ENCODE measurements at places on chromosomes 13 and 19.

DNA sequence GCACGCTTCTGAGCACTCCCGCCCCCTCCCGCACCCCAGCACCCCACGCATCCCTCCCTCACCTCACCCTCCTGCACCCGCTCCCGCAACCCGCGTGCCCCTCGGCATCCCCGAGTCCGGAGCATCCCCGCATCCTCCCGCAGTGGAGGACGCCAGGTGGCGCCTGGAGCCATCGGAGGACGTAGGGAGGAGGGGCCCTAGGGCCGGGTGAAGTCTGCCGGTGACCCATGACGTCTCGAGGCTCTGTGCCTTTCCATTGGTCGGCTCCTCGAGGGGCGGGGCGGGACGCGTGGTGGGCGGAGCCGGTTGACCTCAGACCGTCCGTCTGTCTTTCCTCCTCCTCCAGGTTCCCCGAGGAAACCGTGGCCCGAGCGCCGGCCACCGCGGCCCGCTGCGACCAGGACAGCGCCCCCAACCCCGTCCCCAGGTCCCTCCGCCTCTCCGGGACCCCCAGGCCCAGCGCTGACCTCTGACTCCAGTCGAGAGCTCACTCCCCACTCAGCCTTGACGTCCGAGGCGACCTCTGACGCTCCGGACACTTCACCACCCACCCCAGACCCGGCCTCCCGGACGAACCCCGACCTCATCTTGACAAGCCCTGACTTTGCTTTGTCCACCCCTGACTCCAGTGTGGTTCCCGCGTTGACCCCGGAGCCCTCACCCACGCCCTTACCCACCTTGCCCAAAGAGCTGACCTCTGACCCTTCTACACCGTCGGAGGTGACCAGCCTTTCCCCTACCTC lies 19.9 kb downstream of the SBK2 start:
- DNase-seq: peak; percentile 91

- no peak for DNase-seq
These were observed 43.6 kb downstream of the ANKRD27 start for GRCh38 chr19:32631381-32631780.

GRCh38 chr19:48461651-48461981 lies 6.2 kb downstream of the KCNJ14 start:
- DNase-seq: no peak

GRCh38 chr19:1373534-1374249 lies 10.0 kb upstream of the NDUFS7 start:
- DNase-seq: no peak

DNA sequence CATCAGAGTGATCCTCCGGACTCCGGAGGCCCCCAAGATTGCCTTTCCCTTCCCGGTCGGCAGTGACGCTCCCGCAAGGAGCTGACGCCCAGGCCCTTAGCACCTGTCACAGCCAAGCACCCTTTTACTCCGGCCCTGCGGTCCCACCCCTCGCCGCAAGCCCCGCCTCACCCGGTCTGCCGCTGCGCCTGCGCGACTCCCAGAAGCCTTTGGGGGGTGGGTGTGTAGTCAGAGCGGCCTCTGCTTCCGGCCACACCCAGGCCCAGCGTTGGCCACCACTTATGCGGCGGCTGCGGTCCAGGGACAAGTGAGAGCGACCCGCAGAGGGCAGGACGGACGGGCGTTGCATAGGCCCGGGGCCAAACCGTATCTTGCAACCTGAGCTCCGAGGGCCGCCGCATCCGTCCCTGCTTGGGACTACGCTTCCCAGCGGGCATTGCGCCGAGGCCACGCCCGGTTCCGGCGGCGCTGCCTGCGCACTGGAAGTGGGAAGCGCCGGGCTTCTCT lies 441 bp upstream of the ZFP28 start:
- peak; percentile 90 for DNase-seq

- no peak for DNase-seq
These were observed 999 bp upstream of the TNFAIP8L1 start for GRCh38 chr19:4638317-4638716.

- peak; percentile 83 for DNase-seq
These were observed 6.1 kb downstream of the DHRS12 start for GRCh38 chr13:51797664-51798488.

- no peak for DNase-seq
These were observed 1.1 kb downstream of the PTGER1 start for GRCh38 chr19:14473978-14474578.

- no peak for DNase-seq
These were observed 84.5 kb upstream of the UFM1 start for GRCh38 chr13:38265132-38265497.

DNA sequence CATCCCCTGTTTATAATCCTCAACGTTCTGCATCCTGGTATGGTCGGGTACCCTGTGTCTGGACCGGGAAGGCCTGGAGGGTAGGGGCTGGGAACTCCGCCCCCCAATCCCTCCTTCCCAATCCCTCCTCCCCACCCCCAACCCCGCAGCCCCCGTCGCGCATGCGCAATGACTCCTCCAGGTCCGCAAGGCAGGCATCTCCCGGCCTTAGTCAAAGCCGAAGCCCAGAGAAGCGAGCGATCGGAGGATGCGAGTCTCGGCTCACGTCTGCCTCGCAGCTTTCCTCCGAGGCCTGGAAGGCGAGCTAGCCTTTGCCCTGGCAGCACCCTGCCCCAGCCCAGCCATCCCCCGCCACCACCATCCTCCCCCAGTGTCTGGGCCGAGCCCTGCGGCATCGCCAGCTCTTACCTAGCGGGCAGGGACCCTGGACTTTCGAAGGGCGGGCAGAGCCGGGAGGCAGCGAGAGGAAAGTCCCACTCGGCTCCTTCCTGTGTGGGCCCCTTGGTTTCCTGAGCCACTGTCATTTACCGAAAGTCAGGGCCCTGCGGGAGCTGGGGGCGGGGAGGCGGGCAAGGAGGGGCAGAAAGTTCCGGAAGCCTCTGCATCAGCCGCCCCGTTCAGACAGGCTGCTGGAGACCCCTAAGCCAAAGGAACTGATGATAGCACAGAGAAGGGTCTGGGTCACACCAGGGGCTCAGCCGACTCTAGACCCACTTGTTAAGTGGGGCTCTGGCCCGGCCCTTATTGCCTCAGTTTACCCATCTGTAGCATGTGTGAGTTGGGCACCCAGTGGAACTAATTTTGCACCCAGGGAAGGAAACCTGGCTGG lies at the start of gene JAK3:
JAK3 (minus strand) TSS at position 445 of the 829 bp plus-strand sequence. CDS start 3,565 bp downstream, outside the sequence.
- no peak for DNase-seq

DNA sequence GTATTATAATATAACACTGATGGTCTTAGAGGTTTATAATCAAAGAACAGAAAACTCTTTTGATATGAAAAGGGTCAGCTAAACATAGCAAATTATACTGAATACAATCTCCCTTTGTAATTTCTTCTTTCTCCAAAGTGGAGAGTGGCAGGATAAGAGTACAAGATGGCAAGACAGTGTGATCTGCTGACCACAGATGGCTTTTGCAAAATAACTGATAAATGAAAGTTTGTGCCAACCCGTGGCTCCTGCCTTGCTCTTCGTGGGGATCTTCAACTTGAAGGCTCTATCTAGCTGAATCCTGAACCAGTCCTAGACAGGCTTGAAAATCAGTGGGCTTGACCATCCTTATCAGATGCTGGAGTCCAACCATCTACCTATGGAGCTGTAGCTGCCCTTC lies 185.7 kb downstream of the VWA8 start:
- no peak for DNase-seq

DNA sequence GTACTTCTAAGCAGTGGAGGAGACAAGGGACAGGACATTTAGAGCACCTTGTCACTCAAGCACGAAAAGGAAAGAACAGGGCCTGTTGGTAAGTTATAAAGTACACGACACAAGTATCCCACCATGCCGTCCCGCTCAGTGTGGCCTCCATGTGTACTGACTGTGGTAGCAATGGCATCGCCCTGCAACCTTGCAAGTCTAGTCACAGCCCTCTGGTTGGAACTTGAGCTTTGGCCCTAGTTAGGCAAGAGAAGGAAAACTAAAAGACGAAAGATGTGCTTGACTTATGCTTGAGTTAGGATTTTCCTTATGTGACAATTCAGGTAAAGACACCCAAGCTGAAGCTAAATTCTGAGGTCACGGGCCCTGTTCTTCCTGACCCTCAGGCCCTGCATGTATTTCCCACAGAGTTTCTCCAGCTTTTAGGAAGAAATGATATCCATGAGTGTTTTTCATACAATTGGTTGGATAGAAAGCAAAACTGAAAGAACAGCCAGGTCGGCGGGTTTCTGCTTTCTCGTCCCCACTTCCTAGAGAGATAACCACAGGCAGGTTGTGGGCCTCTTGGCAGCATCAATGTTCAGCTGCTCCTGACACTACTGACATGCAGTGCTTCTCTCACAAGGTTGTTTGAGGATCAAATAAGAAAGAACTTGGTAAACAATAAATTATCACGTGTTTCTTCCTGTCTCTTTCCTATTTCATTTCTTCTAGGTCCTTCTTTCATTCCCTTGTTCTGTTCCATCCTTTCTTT lies 216.2 kb downstream of the IRS2 start:
- no peak for DNase-seq

GRCh38 chr13:26425443-26426358 lies 131.8 kb upstream of the WASF3 start:
- peak; percentile 67 for DNase-seq

- DNase-seq: no peak
These were observed 29.0 kb downstream of the RANBP3 start for GRCh38 chr19:5948752-5949564.

DNA sequence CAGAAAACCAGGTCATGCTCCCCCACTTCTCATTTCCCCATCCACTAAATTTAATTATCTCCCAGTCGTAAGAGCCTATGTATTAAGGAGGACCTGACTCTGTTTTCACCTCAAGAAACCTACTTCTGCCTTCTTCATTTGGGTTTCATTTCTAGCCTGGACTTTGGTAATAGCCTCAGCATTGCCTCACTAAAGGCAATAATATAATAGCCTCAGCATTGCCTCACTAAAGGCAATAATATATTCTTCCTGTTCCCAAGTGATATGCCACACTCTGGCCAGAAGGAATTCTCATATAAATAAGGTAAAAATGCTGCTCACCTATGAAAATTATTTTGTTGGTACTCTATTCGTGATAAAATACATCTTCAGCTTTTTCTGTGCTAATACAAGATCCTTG lies 993.9 kb downstream of the EFNB2 start:
- no peak for DNase-seq

GRCh38 chr19:54921082-54921481 lies 15.1 kb downstream of the NCR1 start:
- DNase-seq: no peak

- DNase-seq: no peak
These were observed 68.9 kb upstream of the TDRD3 start for GRCh38 chr13:60328073-60328472.

GRCh38 chr13:95650696-95651095 lies 6.2 kb upstream of the DZIP1 start:
- DNase-seq: no peak

DNA sequence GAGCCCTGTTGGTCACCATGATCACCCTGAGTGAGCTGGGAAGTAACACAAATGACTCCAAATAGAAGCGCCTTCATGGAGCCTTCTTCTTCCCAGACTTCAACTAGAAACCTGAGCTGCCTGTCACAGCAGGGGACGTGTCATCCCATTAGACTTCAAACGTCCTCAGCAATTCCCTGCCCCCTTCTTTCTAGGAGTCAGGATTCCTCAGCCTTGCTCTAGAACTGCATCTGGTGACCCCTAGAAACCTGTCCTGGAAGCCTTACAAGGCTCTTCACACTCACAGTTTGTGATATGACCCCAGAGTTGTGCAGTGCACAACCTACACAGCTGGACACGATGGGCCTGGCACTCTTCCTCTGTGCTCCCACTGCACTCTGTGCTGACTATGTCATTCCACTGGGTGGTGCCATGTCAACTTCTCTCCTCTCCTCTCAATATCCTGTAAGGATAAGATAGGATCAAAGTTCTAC lies 23.6 kb upstream of the TTYH1 start:
- DNase-seq: no peak

DNA sequence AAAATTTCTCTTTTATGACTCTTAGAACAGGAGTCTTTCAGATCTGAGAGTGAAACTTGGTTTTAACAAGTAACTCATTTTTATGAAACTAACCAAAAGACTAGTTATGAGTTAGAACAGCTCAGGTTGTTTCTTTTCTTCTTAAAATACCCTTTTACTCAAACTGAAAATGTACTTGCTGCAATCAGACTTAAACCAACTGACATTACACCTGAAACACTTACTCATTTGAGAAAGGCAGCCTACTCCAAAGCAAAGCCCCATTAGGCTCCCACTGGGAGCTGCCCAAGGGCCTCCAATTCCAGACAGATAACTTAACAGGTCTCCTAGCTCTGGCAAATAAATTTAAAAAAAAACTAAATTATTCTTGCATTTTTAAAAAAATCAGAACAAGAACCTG lies 3.6 kb downstream of the FOXO1 start:
- no peak for DNase-seq

DNA sequence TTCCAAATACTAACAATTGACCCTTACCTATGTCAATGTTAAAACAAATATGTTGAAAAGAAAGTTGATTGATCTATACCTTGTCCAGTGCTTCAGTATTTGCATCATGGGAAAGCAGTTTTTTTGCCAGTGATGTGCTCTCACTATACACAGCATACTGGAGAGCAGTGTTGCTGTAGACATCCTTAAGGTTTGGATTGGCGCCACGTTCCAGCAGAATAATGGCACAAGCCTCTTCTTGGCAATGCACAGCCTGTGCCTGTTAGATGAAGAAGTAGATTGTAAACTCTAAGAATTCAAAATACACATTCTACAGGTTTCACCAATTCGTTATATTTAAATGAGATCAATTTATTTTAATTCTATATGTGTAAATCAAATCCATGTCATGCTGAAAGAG lies 43.9 kb upstream of the C1QTNF9B start:
- no peak for DNase-seq

DNA sequence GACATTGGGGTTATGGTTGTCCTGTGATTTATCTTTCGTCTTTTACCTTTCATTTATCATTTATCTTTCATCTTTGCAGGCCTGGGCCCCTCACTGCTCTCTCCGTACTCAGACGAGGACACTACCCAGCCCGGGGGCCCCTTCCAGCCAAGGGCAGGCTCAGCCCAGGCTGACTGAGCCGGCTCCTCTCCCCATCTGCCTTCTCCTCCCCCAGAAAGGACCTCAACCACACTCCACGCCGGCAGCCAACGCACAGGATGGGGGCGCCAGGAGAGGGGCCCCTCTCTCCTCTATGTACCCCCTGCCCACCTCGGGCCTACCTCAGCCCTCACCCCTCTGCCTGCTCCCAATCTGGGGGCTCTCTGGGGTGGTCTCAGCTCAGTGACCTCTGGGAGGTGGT lies 7.4 kb upstream of the PPP5C start:
- no peak for DNase-seq

DNA sequence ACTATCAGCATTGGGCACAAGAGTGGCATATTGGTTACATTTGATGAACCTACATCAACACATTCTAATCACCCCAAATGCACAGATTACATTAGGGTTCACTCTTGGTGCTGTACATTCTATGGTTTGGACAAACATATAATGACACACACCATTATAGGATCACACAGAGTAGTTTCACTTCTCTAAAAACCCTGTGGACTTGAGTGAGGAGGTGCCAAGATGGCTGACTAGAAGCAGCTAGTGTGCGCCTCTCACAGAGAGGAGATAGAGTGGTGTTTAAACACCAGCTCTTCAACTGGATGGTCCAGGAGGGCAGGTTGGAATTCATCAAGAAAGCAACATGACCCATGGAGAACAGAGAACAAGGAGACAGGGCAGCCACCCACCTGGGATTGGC lies 265.6 kb downstream of the TDRD3 start:
- DNase-seq: no peak
